ENCODE measurements at places on chromosomes 1 and 21. TPM values are rescaled to one million over a fixed set of nuclear protein-coding genes. Genes with fewer than 3 reads are reported as not detected.

The KPRP gene
- total RNA-seq: not detected

The DEDD gene
- total RNA-seq: 35.4 TPM

The SERTAD4 gene
- 1.3 TPM for total RNA-seq

The TEDDM1 gene
- total RNA-seq: not detected

The KCNA3 gene
- not detected for total RNA-seq

The UBXN10 gene
- not detected for total RNA-seq

The A3GALT2 gene
- total RNA-seq: not detected

The AMY1B gene
- total RNA-seq: not detected

The SRP9 gene
- total RNA-seq: 378 TPM

The GRIK3 gene
- total RNA-seq: not detected

The MLLT11 gene
- total RNA-seq: 5.8 TPM

The CHD5 gene
- under 0.01 TPM for total RNA-seq

The CNR2 gene
- total RNA-seq: not detected

The C1orf74 gene
- total RNA-seq: 4.1 TPM

The NEXN gene
- 3.0 TPM for total RNA-seq

The DHCR24 gene
- total RNA-seq: 118 TPM

The GNG4 gene
- not detected for total RNA-seq

The CAMK2N1 gene
- 0.97 TPM for total RNA-seq

The THAP3 gene
- total RNA-seq: 15.3 TPM

The KDM1A gene
- 168 TPM for total RNA-seq

The TSACC gene
- total RNA-seq: not detected

The ASCL5 gene
- total RNA-seq: not detected

The SH3BP5L gene
- total RNA-seq: 26.6 TPM

The AGPAT3 gene
- total RNA-seq: 35.4 TPM

The TRIM67 gene
- total RNA-seq: not detected

The SPRR1B gene
- not detected for total RNA-seq

The GBP5 gene
- total RNA-seq: 0.15 TPM

The KRTAP19-5 gene
- not detected for total RNA-seq

The TEX38 gene
- not detected for total RNA-seq

The ADAMTS5 gene
- total RNA-seq: under 0.01 TPM

The FLG2 gene
- under 0.01 TPM for total RNA-seq

The KCNAB2 gene
- total RNA-seq: 2.4 TPM

The CPLANE2 gene
- total RNA-seq: 5.6 TPM

The TRPM2 gene
- total RNA-seq: not detected

The HSD3B1 gene
- not detected for total RNA-seq

The S100A12 gene
- total RNA-seq: not detected

The INSRR gene
- not detected for total RNA-seq

The C1orf141 gene
- total RNA-seq: not detected

The LCE2A gene
- total RNA-seq: not detected

All from epithelial cell of umbilical artery (primary cell).